Stimulated activated naive CD8-positive, alpha-beta T cell treated with anti-CD3 and anti-CD28 coated beads, Interleukin-15, amount 100 ng/mL, for 72 hours (primary cell): ENCODE measurements at places on chromosomes 2 and 18.

DNA sequence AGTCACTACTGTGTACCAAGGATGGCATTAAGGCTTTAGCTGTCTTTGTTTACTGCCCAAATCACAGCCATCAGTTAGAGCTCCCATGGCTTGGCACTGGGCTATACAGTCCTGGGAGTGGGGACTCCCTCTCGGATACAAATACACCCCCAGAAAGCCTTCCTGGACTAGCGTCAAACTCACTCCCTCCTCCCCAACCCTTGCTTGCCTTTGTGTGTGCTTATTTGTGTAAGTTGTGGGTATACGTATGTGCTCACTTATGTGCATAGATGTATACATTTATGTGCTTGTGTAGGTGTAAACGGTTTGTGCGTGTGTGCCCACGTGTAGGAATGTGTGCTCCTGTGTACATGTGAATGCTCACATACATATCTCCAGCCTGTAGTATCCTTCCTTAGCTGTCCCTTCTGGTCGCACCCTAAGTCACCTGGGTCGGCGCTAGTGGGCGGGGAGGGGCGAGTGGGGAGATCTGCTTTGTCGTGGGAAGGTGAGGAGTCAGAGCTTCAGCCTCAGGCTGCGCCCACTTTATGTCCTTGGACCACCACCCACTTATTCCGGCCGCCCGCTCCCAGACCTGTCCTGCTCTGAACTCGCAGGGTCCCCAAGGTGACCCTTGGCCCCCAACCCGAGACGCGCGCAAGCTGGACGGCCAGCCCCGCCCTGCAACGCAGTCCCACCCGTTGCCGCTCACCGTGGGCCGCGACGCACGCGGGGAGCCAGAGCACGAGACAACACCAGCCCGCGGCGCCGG is 461 bp downstream of the PRADC1 start:
- DNase-seq: peak; percentile 37

- no peak for DNase-seq
These were observed 359.5 kb upstream of the ACVR2A start for GRCh38 chr2:147485210-147485851.

- DNase-seq: no peak
These were observed 481 bp downstream of the TMEM177 start for GRCh38 chr2:119679526-119679837.

DNA sequence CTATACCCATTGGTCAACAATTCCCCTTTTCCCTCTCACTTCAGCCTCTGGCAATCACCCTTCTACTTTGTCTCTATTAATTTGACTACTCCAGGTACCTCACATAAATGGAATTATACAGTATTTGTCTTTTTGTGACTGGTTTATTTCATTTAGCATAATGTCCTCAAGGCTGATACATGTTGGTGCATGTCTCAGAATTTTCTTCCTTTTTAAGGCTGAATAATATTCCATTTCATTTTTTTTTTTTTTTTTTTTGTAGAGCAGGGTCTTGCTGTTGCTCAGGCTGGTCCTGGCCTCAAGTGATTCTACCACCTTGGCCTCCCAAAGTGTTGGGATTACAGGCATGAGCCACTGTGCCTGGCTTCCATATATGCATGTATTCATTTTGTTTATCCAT is 1.9 kb downstream of the FKBP7 start:
- DNase-seq: no peak

GRCh38 chr2:188293601-188294351 is 2.1 kb downstream of the GULP1 start:
- DNase-seq: no peak

DNA sequence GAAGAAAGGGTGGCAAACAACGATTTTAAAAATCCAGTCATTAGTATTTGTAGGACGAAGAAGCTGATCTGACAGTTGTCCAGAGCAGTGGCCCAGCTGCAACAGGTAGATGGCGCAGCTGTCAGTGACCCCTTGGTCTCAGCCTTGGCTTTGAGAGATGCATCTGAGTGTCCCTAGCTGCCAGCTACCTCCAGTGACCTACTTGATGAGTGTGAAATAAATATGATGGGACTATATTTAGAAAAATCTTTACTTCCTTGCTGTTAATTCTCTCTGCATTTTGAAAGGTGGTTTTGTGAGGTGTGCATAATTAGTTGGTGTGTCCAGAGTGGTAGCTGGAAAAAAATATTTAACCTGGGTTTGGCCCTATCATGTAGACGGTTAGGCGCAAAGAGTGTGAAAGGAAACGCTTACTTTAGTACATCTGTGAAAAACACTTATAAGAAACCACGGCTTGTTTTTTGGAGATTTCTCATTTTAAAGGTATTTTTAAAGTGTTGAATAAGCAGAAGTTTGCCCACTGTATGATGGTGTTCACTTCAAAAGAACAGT is 963 bp downstream of the INPP1 start:
- DNase-seq: no peak

DNA sequence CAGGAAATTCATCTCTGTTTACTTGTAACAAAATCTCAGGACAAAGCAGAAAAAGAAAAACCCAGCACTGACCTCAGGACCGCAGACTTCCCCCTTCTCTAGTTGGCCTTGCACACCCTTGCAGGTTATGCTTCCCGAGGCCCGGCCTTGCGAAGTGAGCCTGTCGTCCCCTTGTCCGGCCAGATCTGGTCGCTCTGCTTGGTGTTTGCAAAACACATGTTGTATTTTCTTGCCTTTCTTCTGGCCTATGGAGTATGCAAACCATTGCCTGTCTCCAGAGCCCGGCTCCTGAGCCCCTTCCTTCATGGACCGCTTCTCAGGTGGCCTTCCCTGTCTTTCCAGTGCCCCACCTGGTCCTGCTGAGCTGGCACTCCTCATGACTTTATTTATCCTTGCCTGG is 4.8 kb downstream of the IMPA2 start:
- DNase-seq: no peak

- no peak for DNase-seq
These were observed 116.9 kb downstream of the METTL8 start for GRCh38 chr2:171316755-171317337.

DNA sequence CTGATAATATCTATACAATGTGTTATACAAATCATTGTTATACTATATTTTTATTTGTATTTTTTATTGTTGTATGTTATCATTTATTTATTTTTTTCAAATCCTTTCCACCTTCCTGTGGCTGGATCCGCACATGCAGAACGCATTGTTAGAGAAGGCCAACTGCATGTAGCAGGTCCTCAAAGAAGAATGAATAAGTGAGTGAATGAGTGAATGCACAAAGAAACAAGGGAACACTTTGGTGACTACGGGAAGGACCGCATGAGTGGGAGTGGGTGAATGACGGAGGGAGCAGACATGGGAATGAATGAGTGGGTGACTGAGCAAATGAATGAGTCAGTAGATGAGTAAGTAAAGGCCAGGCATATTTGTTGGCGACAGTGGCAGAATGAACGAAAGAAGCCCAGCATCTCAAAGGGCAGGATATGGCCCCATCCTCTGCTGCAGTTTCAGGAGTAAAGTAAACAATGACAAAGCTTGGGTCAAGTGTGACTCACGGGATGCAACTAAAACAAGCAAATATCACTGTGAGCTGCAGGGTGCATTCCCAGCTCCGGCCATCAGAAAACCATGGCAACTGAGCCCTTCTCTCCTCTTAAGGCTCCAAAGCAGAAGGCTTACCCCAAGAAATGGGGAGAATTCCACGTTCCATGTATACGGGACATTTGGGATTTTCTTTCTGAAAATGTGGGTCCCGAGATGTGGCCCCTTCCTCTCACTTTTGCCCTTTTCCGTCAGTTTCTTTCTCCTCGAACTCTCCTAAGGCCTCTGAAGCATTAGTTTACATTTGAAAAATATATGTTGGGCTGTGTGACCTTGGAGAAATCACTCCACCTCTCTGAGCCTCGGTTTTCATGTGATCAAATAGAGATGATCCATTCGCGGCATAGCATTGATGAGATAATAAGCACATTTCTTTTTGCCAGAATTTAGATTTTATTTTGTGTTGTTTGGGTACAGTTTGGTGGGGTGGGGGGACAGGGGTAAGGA is 24.5 kb downstream of the KCNF1 start:
- DNase-seq: no peak

GRCh38 chr2:175293776-175294175 is 112.3 kb upstream of the ATP5MC3 start:
- no peak for DNase-seq

GRCh38 chr2:29463181-29463900 is 348.1 kb downstream of the CLIP4 start:
- no peak for DNase-seq
